ENCODE measurements at places on chromosomes 1 and 21. TPM values are rescaled to one million over a fixed set of nuclear protein-coding genes. Genes with fewer than 3 reads are reported as not detected.

DNA sequence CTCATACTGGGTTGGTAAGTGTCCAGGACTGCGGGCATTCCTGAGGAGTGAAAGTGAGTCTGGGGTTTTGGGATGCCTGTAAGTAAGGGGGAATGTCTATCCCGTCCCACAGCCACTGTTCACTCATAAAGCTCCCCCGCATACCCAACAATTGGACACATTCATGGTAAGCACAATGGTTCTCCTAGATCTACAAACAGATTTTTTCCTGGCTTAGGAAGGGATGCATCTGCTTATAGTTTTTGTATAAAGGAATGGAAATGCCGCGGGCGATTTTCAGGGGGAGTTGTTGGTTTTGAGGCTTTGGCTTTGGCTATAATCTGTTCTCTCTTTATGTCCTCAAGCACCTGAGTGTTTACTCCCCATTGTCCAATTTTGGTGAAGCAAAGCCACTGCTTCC, 7.1 kb downstream of the ERVH48-1 start:
- H3K4me3 ChIP-seq: no peak overlapping the region
- no peak for DNase-seq
- H3K36me3 ChIP-seq: peaks cover 3% of the 10 kb centered on the region

- H3K36me3 ChIP-seq: peaks cover 13% of the 10 kb centered on the region
- H3K4me3 ChIP-seq: no peak overlapping the region
- H3K27me3 ChIP-seq: peaks cover 5% of the 10 kb centered on the region
- no peak overlapping the region for H3K27ac ChIP-seq
Observed at GRCh38 chr1:57943365-57943764, 519.5 kb upstream of the DAB1 start.

GRCh38 chr21:24825348-24825747, 781.9 kb downstream of the MRPL39 start:
- DNase-seq: no peak
- H3K4me1 ChIP-seq: no peaks in the 10 kb centered on the region
- no peak overlapping the region for H3K4me3 ChIP-seq
- H3K27me3 ChIP-seq: no peaks in the 10 kb centered on the region
- no peak overlapping the region for H3K27ac ChIP-seq

GRCh38 chr21:31927689-31928353, 55.0 kb downstream of the HUNK start:
- no peak overlapping the region for H3K27ac ChIP-seq
- H3K27me3 ChIP-seq: peaks cover 18% of the 10 kb centered on the region
- no peak overlapping the region for H3K4me3 ChIP-seq
- no peak for DNase-seq

GRCh38 chr1:162151900-162152829, 82.7 kb downstream of the NOS1AP start:
- H3K27me3 ChIP-seq: peaks cover 16% of the 10 kb centered on the region
- no peak overlapping the region for H3K27ac ChIP-seq
- H3K36me3 ChIP-seq: no peaks in the 10 kb centered on the region
- no peaks in the 10 kb centered on the region for H3K4me1 ChIP-seq
- DNase-seq: no peak
- no peak overlapping the region for H3K4me3 ChIP-seq

DNA sequence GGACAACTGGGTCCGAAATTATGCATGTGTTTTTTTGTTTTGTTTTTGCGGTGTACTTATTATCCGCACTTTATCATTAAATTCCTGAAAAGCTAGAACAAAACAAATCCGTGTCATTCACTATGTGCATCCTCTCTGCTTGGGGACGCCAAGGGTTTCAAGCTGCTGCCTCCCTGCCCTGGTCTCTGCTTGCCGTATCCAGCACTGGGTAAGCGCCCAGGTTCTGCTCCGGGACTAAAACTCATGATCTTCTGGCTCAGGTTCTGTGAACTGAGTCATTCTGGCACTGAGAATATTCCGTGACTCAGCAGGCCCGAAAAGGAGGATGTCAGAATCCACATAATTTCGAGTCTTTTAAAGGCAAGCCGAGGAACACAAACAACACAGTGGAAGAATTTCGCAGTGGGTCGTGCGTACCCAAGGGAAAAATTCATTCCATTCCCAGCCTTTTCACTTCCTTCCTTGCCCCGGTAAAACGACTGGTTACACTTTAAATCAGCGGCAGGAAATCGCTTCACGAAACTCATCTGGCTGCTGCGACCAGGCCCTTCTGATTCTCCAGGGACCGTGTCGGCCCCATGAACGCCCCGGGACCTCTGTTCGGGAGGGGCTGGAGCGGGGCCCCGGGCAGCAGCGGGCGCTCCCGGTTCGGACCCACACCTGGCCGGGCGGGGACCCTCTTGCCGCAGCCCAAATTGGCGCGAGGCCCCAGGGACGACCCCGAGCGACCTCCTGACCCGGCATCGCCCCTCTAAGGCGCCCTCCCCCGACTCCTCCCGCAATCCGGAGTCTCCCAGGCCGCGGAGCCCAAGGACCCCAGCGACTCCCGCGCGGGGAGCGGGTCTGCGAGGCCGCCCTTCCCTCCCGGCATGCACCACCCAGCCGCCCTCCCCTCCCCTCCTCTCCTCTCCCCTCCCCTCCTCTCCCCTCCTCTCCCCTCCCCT, 746 bp upstream of the LAMC1 start:
- peak overlapping the region; percentile 43 for H3K27ac ChIP-seq
- peaks cover 27% of the 10 kb centered on the region for H3K4me1 ChIP-seq
- H3K4me3 ChIP-seq: peak overlapping the region; percentile 61
- peak; percentile 5 for DNase-seq
- peaks cover 67% of the 10 kb centered on the region for H3K27me3 ChIP-seq

DNA sequence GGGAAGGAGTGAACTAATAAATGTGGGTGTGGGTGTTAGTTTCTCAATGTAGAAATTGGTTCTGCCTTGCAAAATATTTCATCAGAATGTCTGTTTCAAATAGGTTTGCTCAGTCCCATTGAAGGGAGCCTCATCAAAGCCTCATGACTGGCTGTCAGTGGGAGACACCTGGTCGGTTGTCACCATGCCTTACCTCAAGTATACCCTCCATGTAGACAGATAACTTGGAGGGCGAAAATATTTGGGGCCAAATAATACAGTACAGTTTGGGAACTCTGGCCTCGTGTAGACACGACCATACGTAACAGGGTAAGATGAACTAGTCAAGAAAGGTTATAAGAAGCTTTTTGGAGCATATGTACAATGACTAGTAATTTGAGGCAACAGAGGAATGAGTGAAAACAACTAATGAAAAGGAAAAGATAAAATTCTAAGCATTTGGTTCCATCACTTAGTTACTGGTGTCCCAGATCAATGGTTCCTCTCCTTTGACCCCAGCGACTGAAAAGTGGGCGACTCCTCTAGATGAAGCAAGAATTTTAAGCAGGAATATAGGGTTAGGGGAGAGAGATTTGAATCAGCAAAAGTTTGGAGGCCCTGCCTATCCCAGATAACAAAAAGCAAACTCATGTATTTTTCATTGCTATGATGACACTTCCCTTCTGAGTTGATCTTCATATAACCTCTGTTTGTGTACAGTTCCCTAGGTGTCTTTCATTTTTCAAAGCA, 163.9 kb downstream of the LRRC40 start:
- H3K4me3 ChIP-seq: no peak overlapping the region
- no peak for DNase-seq
- no peak overlapping the region for H3K27ac ChIP-seq
- no peaks in the 10 kb centered on the region for H3K36me3 ChIP-seq
- no peaks in the 10 kb centered on the region for H3K27me3 ChIP-seq

DNA sequence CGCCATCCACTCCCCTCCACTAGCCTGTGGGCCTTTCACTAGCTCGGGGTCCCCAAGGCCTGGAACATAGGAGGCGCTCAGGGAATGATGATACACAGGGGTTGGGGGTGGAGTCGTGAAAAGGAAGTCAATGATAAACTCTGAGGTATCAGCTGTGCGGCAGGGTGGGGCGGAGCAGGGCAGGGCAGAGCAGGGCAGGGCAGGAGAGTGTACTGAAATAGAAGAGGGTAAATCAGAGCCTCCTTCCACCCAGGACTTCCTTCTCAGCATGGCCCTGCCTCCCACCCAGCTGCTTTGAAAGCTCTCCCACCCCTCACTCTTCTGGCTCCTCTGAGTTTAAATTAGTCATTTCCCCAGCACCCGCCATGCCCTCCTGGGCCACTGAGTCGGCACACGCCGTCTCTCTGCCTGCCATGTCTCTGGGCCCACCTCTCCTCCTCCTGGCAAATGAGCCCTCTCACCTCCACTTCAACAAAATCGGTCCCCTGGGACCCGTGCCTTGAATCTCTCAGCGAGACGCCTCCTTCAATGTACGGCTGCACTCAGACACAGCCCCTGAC, 16.9 kb downstream of the CAPZB start:
- H3K36me3 ChIP-seq: peaks cover 36% of the 10 kb centered on the region
- DNase-seq: peak; percentile 64
- no peaks in the 10 kb centered on the region for H3K27me3 ChIP-seq
- H3K4me1 ChIP-seq: peaks cover 94% of the 10 kb centered on the region
- peak overlapping the region; percentile 77 for H3K4me3 ChIP-seq
- peak overlapping the region; percentile 97 for H3K27ac ChIP-seq

GRCh38 chr1:1958071-1958541, 39.0 kb upstream of the TMEM52 start:
- no peak overlapping the region for H3K4me3 ChIP-seq
- DNase-seq: no peak
- no peaks in the 10 kb centered on the region for H3K36me3 ChIP-seq
- peaks cover 2% of the 10 kb centered on the region for H3K4me1 ChIP-seq

- H3K4me3 ChIP-seq: no peak overlapping the region
- peaks cover 10% of the 10 kb centered on the region for H3K27me3 ChIP-seq
- DNase-seq: no peak
- H3K4me1 ChIP-seq: no peaks in the 10 kb centered on the region
Observed at GRCh38 chr1:236945002-236945401, 59.2 kb downstream of the MT1HL1 start.

GRCh38 chr1:191520345-191520744, 637.9 kb upstream of the RGS18 start:
- H3K36me3 ChIP-seq: no peaks in the 10 kb centered on the region
- DNase-seq: no peak
- no peak overlapping the region for H3K27ac ChIP-seq
- H3K4me3 ChIP-seq: no peak overlapping the region

Gene NADK
- 47.3 TPM for total RNA-seq

Gene LCE2D
- not detected for total RNA-seq

Gene ZBTB18
- total RNA-seq: 69.5 TPM
